ENCODE measurements at places on chromosomes 7 and 10.

DNA sequence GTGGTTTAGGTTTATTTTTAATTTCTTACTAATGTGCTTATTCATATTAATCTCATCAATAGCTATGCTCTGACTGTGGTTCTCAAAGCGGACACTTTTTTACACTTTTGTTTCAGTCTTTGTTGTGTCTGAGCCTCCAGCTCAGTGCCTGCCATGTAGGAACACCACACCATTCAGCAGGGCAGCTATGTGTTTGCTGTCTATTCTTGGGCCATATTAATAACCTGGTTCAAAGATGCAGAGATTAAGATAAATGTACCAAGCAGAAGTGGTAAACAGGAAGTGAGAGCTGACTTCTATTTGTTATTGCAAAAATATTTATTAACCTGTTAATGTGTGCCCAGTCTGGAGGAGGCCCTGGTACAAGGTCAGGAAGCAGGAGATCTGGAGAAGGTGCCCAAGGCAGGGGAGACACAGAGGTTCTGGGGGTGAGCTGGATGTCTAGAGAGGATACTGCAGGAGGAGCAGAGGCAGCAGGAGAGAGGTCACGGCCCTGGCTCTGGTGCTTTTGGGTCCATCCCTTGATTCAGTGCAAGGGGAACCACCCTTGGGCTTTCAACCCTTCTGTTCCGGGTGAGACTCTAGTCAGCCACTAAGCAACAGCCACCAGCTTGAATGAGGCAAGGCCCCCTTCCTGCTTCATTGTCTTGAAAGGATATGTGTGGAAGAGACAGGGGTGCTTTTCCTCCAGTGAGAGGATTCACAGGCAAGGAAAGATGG, 1.9 kb downstream of the TBXAS1 start:
- no peak for DNase-seq

- peak; percentile 38 for DNase-seq
Measured at GRCh38 chr7:30920021-30920583, 8.4 kb downstream of the AQP1 start.

- peak; percentile 92 for DNase-seq
Measured at GRCh38 chr7:47453093-47454061, 128.5 kb downstream of the TNS3 start.

DNA sequence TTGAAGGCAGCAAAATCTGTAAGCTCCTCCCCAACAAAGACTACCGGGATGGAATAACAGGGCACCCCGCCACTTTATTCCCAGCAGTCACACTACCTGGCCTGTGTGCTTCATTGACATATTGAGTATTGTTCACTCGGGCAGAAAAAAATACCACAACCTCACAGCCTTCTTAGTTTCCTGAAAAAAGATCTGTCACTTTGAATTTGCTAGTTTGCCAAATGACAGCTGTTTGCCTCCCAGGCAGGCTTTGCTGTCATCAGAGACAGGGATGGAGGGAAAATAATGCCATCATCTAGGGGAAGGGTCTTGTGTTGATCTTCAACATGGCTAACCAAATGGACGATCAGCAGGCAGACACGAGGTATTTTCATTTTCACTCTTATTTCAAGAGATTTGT, 26.9 kb downstream of the BMPER start:
- no peak for DNase-seq

DNA sequence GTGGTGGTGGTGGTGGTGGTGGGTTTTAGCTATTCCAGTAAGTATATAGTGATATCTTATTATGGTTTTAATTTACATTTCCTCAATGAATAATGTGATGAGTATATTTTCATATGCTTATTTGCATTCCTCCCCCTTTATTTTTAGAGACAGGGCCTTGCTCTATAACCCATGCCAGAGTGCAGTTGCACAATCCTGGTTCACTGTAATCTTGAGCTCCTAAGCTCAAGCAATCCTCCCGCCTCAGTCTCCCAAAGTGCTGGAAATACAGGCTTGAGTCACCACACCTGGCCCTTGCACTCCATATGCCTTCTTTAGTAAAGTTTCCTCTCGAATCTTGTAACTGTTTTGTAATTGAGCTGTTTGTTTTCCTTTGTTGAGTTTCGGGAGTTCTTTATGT, 577.7 kb upstream of the AUTS2 start:
- no peak for DNase-seq

DNA sequence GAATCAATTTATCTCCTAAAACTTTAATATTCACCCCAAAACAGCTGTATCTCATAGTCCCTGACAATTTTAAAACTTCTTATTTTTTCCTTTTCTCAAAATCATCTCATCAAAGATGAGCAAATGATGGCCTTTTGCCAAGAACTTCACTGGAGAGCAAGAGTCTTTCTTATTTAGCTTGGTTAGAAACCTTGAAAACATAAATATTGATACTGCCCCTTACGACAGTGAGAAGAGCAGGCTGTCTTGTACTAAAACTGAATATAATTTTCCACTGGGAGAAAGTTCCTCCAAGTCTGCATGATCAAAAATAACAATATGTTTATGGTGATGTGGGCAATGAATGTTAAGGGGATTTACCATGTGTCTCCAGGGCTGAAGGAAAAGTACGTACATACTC, 109.0 kb downstream of the COL28A1 start:
- DNase-seq, result no peak

GRCh38 chr10:94416896-94417295, 14.6 kb downstream of the TBC1D12 start:
- no peak for DNase-seq

DNA sequence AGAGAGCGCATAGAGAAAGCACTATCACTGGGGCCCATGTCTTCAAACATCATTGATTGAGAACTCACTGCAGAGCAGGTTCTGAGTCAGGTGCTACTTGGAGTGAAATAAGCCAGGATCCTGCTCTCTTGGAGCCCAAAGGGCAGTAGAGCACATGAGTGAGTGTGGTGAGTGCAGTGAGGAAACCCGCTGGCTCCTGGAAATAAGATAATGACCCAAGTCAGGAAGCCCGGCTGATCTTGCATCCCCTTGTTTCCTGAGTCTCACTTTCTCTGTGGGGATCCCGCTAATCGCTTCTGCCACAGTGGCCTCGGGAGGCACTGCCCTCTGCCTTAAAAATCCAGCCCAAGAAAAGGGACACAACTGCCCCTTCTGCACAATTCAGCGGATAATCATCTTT, 7.1 kb upstream of the FAM107B start:
- no peak for DNase-seq

DNA sequence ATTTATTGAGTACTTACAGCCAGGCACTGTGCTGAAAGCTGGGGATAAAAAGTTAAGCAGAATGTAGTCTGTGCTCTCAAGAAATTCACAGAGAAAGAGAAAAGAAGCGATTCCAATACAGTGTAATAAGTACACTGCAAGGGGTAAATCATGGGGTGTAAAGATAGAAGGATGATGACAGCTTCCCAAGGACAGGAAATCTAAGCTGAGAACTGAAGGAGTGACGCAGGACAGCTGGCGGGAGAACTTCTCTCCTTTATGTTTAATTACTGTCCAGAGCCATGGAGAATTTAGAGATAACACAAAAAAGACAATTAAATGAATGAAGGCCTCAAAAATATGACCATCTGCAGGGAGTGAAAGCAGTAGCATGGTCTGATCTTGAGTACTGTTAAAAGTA, 34.8 kb downstream of the C7orf33 start:
- no peak for DNase-seq

DNA sequence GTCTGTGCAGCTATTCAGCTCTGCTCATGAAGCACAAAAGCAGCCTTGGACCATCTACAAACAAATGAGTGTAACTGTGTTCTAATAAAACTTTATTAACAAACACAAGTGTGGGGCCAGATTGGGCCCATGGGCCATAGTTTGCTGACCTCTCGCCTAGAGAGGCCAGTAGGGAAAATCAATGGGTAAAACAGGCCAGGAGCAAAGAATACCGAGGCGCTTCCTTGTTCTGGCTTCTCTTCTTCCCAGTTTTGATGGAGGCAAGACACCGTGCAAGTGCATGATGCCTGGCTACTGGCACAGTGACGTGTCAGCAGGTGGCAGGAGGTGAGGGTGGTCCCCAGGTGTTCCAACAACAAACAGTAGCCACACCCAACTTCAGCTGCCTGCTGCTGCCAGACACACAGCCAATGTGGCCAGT, 94.3 kb upstream of the SDK1 start:
- no peak for DNase-seq

- no peak for DNase-seq
Measured at GRCh38 chr7:26071622-26072456, 80.2 kb upstream of the NFE2L3 start.

DNA sequence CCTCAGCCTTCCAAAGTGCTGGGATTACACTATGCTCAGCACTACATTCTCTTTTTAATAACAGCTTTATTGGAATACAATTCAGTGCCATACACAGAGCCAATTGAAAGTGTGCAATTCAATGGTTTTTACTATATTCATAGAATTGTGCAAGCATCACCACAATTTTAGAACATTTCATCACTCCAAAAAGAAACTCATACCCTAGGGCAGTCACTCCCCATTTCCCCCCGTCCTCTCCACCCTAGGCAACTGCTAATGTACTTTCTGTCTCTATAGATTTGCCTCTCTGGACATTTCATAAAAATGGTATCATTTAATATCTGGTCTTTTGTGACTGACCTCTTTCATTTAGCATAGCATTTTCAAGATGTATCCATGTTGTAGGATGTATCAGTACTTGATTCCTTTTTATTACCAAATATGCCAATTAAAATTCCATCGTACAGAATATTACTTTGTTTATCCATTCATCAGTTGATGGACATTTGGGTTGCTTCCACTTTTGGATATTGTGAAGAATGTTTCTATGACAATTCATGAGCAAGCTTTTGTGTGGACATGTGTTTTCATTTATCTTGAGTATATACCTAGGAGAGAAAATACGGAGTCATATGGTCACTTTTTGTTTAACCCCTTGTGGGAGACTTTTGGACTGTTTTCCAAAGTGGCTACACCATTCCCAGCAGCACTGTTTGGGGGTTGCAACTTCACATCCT, 6.3 kb upstream of the XPNPEP1 start:
- peak; percentile 78 for DNase-seq

- peak; percentile 14 for DNase-seq
Measured at GRCh38 chr10:50582046-50582445, 41.7 kb downstream of the SGMS1 start.

DNA sequence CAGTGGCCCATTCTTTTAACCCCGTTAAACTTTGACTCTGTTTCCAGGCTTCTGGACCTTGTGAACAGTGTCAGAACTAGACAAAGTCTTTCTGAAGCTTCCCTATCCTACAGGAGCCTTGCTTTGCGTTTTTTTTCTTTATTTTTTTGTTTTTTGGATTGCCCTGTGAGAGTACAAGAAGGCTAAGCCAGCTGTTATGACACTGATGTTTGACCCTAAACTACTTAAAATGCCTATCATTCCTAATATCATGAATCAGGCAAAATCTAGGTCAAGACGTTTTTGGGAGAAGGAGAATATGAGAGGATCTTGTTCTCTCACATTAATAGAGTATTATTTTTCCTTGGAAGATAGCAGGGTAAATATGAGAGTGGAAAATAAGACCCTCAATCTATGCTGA, 79.8 kb downstream of the EPDR1 start:
- peak; percentile 44 for DNase-seq

- DNase-seq, result no peak
Measured at GRCh38 chr10:89795840-89796239, 94.5 kb downstream of the KIF20B start.

DNA sequence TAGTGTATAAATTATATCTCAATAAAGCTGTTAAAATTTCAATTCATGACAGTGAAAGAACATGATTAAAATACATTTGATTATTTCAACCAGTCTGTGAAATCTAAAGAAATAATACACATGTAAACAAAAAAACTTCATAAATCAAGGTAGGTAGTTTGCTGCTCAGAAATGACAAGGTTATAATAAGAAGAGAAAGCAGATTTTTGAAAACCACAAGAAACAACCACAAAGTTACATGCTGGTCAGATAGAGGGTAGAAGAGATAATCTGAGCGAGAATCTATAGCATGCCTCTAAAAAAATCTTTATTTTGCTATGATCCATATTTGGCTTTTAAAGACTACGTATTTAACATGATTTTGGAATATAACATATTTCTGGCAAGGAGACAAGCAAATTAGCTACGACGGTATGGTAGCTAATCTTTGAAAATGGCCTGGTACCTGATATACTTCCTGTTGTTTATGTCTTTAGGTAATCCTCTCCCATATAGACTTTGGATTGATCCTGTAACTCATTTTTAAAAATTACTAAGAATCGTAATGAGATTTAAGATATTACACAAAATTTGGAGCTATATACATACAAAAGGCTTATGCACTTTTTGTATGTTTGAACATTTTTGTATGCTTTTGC, 23.5 kb upstream of the VCL start:
- DNase-seq, result no peak

DNA sequence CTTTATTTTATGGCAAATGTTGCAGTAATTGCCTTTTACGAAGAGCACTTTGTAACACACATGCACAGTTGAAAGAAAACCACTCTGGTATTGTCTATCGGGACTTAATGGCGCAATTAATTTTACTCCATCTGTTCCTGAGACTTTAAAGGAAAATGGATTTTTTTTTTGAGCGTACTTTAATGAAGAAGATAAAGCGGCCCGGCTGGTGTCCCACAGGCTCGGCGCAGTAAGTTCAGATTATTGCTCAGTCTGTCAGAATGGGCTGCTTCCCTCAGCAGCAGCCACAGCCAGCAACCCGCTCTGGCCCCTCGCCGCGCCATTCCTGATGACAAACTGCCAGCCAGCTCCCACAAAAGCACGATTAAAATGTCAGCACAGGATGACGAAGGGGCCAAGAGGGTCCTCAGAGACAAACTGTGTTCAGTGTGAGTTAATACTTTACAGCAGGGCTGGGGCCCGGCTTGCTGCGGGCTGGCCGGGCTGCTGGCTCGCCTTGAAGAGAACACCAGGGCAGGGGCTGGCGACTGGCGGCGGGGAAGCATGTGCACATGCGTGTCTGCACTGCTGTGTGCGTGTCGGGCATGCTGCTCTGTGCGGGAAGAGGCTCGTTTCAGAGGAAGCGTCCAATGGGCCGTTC, 501.0 kb upstream of the GALNT17 start:
- DNase-seq, result peak; percentile 58

DNA sequence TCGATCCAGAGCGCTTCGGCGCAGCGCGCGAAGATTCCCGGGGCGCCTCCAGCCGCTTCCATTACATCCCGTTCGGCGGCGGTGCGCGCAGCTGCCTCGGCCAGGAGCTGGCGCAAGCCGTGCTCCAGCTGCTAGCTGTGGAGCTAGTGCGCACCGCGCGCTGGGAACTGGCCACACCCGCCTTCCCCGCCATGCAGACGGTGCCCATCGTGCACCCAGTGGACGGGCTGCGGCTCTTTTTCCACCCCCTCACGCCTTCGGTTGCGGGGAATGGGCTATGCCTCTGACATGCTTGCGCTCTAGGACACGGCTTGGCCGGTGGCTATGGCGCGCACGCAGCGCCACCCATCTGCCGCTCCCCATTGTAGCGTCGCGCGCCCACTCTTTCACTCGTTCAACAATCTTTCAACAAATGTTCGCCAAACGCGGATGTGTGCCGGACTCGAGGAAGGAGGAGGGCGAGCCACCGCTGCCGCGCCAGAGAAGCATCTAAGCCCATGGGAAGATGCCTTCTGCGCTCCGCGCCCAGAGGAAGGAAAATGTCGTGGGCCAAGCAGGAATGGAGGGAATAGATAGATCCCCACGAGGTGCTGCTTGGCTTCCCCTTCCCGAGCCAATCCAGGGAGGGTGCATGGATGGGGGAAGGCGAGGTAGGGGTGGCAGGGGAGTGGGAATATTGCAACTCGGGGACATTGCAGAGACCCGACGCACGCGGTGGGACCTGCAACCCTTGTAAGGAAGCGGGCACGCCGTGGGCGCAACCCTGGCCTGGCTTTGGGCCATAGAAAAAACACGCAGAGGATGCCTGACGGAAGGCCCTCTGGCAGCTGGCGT, 5.1 kb upstream of the CYP26A1 start:
- peak; percentile 30 for DNase-seq

GRCh38 chr10:36515319-36515718, 610.1 kb upstream of the ANKRD30A start:
- DNase-seq, result peak; percentile 88

GRCh38 chr10:63836666-63837442, 315.7 kb downstream of the REEP3 start:
- DNase-seq, result no peak

Measured in AG10803 (cell line).